ENCODE measurements at places on chromosomes 12 and 14.

DNA sequence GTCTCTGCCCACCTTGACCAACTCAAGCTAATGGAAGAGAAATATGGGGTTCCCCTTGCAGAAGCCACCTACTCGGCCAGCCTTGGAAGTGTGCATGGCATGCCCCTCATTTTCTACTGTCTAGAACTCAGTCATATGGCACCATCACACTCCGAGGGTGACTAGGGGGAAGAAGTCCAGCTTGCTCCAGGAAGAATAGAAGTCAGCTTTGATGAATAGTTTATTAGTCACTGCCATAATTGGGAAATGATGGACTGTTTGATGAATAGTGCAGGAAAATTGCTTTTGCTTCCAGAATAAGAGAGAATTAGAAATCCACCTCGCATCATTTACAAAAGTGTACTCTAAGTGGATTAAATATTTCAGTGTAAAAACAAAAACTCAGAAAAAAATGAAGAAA, 1030.6 kb downstream of the VRK1 start:
- DNase-seq, result no peak

DNA sequence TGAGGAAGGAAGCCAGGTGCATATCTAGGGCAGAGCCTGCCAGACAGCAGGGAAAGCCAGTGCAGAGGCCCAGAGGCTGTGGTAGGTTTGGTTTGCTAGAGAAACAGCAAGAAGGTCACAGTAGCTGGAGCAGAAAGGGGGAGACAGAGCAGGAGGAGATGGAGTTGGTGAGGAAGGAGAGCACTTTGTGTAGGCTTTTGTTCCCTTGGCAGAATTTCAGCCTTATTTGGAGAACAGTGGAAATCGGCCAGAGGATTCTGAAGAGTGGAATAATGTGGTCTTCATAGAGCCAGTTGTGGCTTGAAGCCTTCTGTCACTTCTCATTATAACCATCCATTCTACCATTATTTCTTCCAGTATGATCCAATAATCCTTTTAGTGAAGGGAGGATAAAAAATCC, 212.9 kb upstream of the FAR2 start:
- no peak for DNase-seq

GRCh38 chr12:80456513-80456912, 12.5 kb downstream of the PTPRQ start:
- DNase-seq, result no peak

DNA sequence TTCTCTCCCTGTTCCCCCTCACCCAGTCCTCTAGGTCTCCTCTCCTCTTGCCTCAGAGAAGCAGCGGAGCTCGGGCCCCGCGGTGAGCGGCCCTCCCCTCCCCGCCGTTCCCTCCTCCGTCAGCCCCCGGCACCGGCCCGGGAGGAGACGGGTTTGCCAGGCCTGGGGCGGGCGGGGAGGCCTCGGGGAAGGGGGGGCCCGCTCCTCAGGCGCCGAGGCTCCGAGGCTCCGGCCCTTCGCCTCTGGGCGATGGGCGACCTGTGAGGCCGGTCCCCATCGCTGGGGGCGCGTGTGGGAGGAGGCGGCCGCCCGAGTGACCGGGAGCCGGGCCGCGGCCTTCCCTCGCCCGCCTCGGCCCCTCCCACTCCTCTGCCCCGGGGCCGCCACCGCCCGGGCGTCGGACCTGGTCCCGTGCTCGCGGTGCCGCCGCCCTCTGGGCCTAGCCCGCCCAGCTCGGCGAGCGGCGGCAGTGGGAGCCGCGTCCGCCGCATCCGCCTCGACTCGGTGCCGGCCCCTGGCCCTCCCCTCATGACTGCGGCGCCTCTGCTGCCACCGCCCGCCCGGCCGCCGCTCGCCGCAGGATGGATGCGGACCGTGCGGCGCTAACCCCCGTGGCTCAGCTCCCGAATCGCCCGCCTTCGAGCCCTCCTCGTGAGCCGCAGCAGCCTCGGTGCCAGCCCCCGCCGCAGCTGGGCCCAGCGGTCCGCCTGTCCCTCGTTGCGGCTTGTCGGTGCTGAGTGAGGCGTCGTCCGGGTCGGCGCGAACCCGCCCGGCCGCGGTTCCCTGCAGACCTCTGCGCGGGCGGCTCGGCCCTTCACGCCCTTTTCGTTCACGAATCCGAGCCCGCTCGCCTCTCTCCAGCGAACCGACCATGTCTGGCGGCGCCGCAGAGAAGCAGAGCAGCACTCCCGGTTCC, 574 bp downstream of the WNK1 start:
- peak; percentile 80 for DNase-seq

GRCh38 chr12:116241157-116241759, 36.2 kb downstream of the MED13L start:
- DNase-seq, result no peak

GRCh38 chr12:58881816-58882215, 38.5 kb downstream of the LRIG3 start:
- no peak for DNase-seq

GRCh38 chr12:113936460-113936859, 29.7 kb downstream of the RBM19 start:
- peak; percentile 60 for DNase-seq

DNA sequence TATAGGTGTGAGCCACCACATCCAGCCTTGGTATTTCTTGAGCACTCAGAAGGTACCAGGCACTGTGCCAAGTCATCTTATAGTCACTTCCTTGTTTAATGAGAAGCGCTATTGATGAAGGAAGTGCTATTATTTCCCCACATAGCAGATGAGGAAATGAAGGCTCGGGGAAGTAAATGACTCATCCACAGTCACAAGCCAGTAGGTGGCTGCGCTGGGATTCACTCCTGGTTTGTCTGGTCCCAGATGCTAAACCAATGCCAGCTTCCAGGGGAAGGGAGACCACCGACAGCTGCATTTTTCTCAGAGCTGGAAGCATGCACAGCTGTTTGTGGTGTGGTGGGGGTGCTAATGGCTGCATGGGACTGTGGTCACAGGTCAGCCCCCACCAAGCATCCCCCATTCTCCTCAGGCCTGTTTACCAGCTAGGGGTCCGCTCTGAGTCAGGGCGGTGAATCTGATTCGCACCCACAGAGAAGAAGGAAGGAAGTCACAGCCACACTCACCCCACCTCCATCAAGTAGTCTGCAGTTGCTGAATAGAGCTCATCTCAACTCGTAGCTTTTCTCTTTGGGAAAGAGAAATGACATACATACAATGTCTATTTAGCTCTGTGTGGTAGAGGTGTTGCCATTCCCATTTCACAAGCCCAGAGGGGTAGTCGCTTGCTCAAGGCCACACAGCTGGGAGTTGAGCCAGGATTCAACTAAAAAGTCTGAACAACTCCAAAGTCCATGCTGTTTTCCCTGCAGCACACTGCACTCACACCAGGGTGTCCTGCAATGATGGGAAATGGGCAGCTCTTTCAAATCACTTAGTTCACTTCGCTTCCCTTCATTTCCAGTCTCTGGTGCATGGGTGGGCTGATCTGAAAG, 6.3 kb upstream of the LTBP2 start:
- peak; percentile 30 for DNase-seq

DNA sequence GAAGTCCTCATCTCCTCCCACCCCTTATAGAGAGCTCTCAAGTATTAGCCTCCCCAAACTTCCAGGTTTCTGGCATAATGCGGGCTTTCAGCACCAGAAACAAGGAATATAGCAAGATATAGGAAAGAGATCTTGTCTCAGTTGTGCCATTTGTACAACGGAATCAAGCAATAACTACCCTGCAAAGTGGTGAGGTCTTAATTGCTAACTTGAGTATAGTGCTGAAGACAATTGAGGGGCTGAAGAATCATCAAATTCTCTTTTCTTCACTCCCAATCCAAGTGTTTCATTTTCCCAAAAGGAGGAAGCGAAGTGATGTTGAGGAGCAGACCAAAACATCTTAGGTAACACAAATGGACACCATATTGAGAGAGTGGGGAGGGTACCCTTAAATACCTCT, 26.8 kb upstream of the ANP32D start:
- DNase-seq, result no peak

- no peak for DNase-seq
Measured at GRCh38 chr12:107057071-107057834, 36.1 kb downstream of the CRY1 start.

DNA sequence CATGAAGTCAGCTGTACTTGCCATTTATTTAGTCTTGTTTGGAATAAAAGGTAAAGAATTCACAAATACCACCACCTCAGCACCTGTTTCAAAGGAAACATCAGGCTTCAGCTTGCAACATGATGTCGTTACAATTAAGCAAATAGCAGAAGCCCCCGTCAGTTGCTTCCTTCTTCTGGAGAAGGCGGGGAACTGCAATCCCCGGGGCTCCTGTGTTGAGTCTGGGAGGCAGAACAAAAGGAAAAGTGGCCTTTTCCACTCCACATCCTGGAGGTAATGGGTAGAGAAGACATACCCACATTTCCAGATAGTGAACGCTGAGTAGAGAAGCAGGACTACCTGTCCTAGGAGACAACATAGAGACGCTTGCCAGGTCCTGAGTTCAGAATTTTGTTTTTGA, 92.8 kb downstream of the DNAH10 start:
- no peak for DNase-seq

DNA sequence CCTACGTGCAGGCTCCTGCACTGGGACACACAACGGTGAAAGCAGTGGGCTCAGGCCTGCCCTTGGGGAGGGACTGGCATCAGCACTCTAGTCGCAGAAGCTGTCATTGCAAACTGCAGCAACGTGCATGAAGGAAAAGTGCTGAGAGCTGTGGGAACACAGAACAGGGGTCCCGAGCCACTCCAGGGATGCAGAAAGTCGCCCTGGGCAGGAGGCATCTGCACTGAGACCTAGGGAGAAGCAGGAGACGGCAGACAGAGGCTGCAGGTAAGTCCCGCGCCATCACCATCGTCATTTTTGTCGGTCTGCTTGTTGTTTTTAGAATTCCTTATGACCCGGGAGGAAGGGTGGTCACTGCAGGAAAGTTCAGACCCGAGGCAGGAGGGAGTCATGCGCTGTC, 21.6 kb upstream of the RIMBP2 start:
- no peak for DNase-seq

- no peak for DNase-seq
Measured at GRCh38 chr14:55297611-55298499, 26.6 kb downstream of the FBXO34 start.

DNA sequence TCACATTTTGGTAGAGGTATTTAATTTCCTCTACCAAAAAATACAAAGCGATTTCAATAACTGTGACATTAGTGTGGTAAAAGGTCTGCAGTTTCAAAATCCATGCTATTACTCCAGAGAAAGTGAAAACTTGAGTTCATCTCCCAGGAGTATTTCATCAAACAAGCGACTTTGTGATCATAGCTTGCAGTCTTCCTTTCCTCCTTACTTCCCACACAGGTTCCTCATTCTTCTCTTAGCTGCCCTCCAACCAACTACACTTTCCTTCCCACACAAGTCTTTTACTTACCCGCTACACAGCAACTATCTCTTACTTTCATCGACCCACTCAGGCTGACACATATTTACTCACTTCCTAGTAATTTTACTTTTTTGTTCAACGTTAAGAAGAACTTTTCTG, 413.4 kb upstream of the USP15 start:
- peak; percentile 62 for DNase-seq

DNA sequence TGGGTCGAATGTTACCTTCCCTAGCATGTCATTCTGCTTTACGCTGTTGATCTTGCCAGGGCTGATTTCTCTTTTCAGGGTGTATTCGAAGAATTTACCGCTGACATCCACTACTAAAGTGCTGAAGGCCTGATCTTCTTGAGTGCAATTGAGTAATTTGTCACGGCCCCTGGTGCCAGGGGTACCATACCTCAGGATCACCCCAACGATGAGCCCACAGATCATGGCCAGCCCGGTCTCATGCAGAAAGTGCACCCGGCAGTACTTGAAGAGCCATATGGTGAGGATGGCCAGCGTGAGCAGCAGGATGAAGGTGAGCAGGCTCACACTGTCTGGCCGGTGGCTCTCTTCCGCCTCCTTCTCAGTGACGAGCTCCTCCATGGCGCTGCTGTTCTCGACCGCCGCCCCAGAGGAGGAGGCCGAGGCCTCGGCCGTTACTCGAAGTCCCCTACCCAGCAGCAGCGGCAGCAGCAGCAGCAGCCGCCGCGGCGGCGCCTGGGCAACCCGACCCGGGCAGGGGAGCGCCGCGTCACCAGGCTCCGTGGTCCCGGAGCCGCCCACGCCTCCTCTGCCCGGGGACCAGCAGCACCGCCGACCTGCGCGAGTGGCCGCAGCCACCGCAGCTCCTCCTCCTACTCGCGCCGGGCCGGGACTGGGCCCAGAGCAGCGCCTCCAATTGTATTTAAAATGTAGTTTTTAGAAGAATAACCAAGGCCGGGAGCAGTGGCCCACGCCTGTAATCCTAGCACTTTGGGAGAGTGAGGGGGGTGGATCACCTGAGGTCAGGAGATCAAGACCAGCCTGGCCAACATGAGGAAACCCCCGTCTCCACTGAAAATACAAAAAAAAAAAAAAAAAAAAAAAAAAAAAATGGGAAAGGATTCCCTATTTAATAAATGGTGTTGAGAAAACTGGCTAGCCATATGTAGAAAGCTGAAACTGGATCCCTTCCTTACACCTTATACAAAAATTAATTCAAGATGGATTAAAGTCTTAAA, 58.5 kb upstream of the TMPO start:
- no peak for DNase-seq

- DNase-seq, result no peak
Measured at GRCh38 chr14:49017447-49017846, 568.7 kb downstream of the RPS29 start.

- DNase-seq, result no peak
Measured at GRCh38 chr12:111216387-111217159, 152.3 kb downstream of the PHETA1 start.

DNA sequence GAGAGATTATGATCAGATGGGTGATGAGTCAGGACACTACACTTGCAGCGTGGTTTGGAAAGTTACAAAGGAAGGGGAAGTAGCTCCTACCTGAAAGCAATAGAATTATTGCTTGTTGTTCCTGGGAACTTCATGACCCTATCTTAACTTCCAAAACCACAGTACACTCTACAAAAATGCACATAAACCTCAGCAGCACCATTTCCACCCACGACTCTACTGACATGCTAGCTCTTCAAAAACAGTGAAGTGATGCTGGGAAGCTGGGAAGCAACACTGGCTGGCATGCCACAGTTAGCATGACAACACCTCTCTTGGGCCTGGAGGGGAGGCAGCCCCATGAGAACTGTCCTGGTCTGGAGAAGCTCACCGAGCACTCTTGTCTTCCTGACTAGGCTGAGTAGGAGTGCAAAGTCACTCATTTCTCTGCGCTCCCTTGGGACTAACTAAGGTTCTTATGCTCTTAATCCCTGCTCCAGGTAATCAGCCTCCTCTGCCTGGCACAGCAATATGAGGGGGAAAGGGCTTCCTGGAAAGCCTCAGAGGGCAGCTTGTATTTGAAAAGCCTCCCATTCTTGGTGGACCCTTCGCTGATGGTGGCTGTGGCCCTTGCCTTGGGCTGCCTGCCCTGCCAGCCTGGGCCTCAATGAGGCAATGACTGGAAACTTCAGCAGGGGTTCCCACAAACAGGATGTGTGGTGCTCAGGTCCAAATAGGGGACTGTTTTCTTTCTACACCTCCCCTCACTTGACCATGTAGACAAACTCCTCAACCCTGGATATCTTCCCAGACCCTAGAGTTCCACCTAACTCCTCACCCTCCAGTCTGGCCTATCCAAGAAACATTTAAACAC, 1.2 kb downstream of the KRT3 start:
- DNase-seq, result no peak

- no peak for DNase-seq
Measured at GRCh38 chr14:26636561-26636960, 38.7 kb upstream of the NOVA1 start.
